ENCODE measurements at places on chromosomes 4 and X.
A peak's percentile ranks its signal among the peaks of the same experiment; 100 is the strongest.

DNA sequence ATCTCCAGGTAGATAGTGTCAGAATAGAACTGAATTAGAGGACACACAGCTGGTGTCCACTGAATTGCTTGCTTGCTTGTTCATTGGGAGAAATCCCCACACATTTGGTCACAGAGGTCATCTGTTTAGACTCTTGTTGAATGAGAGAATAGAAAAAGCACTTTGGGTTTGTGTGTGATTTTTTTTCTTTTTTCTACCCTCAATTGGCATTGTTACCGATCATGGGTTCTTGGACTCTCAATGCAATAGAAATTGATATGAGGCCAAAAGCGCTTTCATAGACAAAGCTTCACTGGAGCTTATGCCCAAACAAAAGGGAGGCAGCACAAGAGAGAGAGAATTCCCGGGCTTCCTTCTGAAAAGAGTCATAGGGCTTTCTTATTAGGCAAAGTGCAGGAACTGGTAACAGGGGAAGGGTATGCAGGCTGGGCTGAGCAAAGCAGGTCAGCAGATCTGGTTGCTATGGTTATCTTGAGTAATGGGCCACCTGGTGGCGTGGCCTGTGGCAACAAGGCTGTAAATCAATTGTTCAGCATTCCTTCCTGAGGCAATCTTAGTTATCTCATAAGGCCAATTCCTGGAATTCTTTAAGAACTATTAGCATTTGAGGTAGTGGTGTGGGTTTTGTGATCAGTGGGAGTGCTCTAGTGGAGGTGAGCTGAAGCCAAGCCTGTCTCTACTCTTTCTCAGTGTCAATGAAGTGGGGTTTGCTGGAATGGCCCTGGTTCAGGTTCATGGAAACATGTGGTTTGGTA lies 5.3 kb upstream of the GPR82 start:
- no peak for DNase-seq

DNA sequence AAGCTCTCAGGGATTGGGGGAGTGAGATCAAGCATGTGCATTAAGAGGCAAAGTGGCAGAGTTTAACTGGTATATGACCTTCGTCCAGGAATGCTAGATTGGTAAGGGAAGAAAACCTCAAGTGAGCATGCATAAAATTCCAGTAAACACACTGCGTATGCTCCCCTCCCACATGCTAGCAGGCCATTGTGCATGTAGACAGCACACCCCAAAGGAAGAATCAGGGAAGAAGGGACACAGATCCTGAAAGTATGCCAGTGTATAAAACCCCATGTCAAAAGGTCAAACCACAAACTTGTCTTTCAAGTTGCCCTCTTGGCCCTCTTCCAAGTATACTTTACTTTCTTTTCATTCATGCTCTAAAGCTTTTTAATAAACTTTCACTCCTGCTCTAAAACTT lies 405.2 kb upstream of the CNKSR2 start:
- no peak for DNase-seq

DNA sequence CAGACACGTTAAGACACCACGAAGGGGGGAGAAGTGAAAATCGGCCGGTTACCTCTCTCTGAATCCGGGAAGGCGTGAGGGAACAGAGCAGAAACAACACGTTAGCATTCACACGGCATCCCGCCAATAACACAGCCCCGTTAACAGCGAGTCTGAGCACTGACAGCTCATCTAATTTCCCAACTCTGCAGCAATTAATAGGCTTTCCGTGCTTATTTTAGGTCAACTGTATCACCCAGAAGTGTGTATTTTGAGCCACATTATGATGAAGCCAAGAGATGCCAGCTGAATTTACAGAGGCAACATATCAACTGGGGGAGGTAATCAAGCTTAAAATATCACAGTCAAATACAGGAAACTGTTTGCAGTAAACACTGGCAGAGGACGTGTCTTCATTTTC lies 92.6 kb downstream of the NSUN7 start:
- DNase-seq, result no peak

DNA sequence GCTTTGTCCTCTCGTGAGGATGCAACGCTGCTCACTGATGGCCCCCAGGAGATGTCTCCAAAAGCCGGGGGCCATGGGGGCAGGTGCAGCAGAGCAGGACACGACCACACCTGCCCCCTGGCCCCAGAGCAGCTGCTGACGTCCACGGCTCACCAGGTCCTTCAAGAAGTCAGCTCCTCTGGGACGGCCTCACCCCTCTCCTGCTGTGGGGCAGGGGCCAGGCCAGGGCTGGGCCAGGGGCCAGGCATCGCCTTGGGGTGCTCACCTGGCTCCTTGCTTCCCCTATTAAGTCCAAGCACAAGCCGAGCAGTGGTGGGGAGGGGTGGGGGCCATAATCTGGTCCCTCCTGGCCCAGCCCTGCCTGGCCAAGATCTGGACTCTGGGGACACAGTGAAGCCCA lies 28.6 kb upstream of the MXD4 start:
- no peak for DNase-seq

DNA sequence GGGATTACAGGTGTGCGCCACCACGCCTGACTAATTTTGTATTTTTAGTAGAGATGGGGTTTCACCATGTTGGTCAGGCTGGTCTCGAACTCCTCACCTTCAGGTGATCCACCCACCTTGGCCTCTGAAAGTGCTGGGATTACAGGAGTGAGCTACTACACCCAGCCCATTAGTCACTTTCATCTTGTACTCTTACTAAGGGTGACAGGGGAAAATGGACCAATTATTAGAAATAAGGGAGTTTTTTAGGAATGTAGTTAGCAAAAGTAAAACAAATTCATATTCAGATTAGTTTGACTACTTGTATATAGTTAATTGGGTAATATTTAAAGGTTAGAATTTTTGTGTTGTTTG lies 26.1 kb downstream of the SMARCA5 start:
- no peak for DNase-seq

DNA sequence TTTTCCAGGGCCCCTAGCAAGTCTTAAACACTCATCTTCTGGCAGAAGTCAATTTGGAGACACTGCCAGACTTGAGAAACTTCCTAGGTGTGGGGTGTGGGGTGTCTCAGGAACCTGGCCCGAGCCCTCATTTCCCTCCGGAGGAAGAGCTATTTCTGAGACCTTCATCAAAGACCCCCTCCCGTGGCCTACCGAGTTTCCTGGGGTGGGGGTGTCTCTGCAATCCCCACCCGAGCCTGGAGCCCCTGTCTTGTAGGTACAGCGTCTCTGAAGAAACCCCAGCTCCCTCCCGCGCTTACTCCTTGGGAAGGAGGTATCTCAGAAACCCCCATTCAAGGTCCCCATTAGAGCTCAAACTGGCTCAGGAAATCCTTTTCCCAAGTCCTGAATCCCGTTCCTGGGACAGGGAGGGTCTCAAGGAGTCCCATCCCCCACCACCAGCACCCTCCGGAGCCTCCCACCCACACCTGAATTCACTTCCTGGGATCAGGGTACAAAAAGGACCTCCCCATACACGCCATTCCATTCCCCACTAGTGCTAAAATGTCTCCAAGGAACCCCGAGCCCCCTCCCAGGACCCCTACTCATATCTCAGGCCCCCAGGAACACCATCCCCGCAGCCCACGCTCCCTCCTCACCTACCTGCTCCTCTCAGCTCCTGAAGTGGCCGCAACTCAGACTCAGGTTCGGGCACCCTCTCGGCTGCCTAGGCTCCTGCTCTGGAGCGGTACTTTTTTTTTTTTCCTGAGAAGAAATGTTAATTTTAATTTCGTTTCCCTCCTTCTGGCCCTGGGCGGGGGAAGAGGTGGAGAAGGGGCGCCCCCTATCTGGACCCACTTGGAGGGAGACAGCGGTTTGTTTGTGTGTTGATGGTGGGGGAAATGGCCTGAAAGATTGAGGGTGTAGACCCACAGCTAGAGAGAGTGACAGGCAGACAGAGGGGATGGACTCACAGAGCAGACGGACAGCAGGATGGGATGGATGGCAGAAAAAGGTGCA lies 1.1 kb downstream of the SLC38A5 start:
- peak; percentile 31 for DNase-seq

GRCh38 chrX:53547668-53548067 lies 113.5 kb upstream of the HSD17B10 start:
- DNase-seq, result no peak

DNA sequence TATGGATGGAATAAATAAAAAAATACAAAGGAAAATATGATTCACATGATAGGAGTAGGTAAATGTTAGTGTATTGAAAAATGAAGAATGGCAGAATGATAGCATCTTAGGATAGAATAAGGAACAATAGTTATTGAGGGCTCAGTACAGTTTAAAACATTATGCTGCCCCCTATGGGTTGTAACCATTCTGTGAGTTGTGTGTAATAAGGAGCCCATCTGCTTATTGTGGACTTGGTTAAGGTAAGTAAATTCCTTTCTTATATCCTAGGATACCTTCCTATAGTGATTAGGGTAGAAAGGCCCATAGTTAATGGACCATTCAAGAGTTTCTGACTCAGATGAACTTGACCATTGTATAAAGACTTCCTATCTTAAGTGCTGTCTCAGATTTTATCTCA lies 195.8 kb downstream of the PDHA2 start:
- no peak for DNase-seq

DNA sequence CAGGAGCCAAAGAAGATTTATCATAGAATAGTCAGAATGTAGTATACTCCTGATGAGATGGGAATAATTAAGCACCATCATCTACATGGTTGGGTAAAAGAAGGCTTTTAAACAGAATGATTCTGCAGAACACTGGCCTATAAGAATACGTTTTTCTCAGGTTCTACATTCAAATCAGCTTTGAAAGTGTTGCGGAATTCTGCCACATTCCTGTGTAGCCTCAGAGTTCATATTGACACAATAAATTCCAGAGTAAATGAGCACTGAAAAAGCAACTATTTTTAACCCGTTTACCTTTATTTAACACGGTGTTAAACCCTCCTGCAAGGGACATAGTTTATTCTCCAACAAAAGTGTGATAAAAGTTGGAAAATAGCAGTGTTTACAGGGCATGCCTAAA lies 950.2 kb upstream of the SLIT2 start:
- no peak for DNase-seq

DNA sequence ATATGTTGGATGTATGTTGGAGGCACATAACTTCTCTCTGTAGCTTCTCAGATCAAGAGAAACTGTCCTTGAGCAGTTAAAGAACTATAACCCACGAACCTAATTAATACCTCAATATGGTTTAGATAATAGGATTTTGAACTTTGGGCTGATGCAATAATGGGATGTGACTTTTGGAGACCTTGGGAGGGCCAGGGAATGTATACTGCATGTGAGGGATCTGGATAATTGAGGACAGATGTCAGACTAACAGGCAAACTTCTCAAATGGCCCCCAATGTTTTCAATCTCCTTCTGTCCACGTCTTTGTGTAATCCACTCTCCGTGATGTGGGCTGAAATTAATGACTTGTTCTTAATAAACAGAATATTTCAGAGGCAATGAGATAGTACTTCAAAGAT lies 202.2 kb upstream of the FAT4 start:
- no peak for DNase-seq

DNA sequence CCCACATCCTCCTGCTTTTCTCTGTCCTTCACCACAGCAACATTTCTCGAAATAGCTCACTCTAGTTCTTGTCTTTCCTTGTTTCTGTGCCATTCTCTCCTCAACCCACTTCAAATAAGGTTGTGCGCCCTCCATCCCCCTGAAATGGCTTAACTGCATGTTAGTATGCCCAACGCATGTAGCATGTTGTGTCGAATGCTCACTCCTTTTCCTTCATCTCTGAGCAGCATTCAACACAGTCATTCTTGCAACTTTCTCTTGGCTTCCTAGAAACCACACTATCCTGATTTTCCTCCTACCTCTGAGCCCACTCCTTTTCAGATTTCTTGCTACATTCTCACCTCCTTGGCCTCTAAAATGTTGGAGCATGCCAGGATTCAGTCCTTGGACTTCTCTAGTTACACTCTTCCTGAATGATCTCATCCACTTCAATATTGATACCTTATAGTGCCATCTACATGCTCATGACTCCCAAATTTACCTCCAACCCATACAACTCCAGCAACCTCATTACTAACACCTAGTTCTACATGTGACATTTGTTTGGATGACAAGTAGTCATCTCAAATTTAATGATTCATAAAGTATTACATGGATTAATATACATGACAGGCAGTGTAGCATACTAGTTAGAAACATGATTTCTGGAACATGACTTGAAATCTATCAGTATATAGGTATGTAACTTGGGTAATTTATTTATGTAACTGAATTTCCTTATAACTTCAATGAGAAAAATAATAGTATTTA lies 22.3 kb downstream of the RBMX start:
- no peak for DNase-seq

DNA sequence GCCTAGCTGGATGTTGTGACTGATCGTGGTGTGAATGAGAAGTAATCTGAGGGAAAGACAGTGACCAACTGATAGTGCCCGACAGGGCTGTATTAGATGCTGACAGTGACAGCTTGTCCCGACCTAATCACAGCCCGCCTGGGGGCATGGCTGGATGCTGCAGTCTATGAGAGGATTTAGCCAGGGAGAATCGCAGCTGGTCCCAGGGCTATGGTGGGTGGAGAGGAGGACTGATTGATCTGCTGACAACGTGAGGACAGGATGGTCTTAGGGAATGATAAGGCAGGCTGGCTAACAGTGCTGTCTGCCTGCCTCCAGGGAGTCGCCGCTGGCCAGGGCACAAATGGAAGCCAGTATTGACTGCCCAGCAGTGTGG lies 621 bp upstream of the SUV39H1 start:
- no peak for DNase-seq

GRCh38 chrX:54920610-54921426 lies at the start of gene TRO:
Gene TRO (plus strand): TSS chrX:54920824. CDS start chrX:54922247, 1,423 bp downstream.
- DNase-seq, result no peak

DNA sequence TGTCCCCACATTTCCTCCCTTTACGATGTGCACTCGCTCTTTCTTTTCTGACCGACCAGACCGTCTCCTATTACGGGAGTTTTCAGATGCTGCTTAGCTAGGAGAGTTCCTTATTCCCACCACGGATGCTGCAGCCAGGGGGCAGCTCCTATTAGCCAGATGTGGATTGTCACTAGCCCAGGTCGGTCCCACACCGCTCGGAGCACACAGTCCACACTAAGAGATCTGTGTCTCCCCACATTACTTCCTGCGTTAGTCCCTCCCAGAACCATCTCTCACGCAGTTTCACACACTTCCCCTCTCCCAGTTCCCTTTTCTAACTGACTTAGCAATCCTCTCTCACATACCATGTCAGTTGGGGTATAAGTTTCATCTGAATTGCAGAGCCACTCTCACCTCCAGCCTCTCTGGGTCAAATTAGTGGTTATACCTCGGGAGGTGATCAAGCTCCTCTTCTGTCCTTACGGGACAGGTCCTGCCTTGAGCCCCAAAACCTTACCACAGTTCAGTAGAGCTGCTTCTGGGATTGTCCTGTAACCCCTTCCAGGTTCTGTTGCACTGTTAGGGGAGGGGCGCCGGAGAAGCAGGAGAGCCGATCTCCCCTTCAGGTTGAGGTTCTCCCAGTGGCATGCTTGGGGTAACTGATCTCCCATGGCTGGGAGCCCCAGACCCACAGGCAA lies 28.2 kb downstream of the SULT1E1 start:
- no peak for DNase-seq

GRCh38 chr4:70927502-70928137 lies 25.5 kb downstream of the MOB1B start:
- DNase-seq, result no peak

DNA sequence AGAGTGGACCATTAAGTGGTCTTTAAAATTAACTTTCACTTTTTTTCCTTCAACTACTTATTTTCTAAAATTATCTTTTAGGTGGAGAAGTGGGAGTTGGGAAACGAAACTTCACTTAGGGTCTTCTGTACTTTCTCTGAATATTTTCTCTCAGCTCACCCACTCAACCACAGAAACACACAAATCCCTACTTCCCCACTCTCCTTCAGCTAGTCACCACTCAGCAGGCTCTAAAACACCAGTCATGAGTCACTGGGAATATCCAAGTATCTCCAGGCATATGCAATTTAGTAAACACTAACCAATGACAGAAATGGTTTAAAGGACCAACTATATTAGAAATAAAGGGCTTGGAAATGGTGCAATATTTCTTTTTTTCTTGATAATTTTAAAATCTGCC lies 153.0 kb upstream of the RPS6KA6 start:
- DNase-seq, result no peak

Data from stimulated activated naive CD4-positive, alpha-beta T cell treated with Interleukin-2 at 50 U/mL for 16 hours (primary cell).